ENCODE measurements at places on chromosomes 12 and 14. TPM values are rescaled to one million over a fixed set of nuclear protein-coding genes. Genes with fewer than 3 reads are reported as not detected.

Gene LRP1-AS
- not detected for total RNA-seq

Gene ESRRB
- 0.35 TPM for total RNA-seq

Gene LRRC23
- total RNA-seq = 8.7 TPM

Gene NOS1
- total RNA-seq = not detected

- H3K27me3 ChIP-seq = peaks cover 88% of the 10 kb centered on the region
- no peaks in the 10 kb centered on the region for H3K36me3 ChIP-seq
- no peaks in the 10 kb centered on the region for H3K4me1 ChIP-seq
- H3K27ac ChIP-seq = no peak overlapping the region
- no peak overlapping the region for H3K4me3 ChIP-seq
- no peak for DNase-seq
Observed at GRCh38 chr12:132606466-132606865, 3.9 kb downstream of the LRCOL1 start.
